ENCODE measurements at places on chromosomes 3 and 15. TPM values are rescaled to one million over a fixed set of nuclear protein-coding genes. Genes with fewer than 3 reads are reported as not detected.

DNA sequence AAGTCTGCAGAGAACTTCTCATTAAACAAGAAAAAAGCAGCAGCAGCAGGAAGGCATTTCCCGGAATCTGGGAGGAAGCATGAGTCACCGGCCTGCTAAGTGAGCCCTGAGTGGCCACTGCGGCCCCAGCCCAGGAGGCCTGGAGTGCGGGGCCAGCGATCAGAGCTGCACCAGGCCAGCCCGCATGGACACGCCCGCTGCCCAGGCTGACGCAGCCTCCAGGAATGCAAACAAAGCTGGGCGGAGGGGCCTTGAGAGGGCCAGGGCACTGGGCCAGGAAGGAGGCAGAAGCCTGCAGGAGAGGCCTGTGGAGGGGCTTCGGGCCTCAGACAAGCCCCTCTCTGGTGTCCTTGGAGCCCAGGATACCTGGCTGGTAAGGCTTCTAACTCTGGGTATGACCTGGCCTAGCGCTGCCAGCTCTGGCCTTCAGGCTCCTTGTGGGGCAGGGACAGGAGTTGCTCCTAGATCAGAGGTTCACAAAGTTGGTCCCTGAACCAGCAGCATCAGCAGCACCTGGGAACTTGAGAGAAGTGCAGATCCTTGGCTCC is 101.2 kb downstream of the SMAD6 start:
- peak; percentile 46 for DNase-seq

DNA sequence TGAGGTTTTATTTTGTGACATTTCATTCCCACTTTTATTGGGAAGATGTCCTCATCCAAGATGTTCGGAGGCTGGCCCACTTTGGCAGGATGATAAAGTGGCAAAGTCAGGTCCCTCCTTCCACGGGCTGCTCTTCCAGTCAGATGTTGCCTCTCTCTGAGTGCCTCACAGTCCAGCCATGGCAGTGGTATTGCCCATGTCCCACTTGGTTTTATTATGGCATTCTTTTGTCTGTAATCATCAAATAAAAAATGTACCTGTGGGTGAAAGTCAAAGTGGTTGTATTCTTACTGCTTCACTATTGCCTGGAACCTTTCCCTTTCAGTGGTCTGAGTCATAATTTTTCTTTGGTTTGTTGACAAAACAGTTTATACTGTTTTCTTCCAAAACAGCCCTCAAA is 20.2 kb downstream of the ARNT2 start:
- DNase-seq, result no peak

GRCh38 chr3:23735062-23735461 is 70.7 kb upstream of the UBE2E1 start:
- no peak for DNase-seq

DNA sequence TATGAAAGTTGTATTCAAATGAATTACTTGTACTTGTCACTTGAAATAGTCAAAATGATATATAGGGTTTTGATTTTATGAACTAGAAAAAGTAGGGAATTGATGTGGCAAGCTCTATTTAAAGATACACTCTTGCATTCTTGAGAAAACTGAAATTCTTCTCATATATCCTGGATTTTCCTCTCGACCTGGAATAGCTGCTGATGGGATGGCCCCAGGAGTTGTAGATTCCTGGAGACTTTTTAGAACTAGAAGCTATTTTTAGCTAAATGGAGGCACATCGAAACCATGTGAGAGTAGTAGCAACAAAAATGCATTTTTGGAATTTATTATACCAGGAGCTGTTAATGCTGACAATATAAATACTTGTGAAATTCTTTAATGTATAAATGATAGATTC is 125.9 kb downstream of the LEKR1 start:
- no peak for DNase-seq

CCDC33 gene
- not detected for polyA plus RNA-seq

All from keratinocyte (primary cell).